ENCODE measurements at places on chromosomes 5 and 9.

- no peak for DNase-seq
Observed at GRCh38 chr5:143760131-143760505, 51.8 kb upstream of the HMHB1 start.

DNA sequence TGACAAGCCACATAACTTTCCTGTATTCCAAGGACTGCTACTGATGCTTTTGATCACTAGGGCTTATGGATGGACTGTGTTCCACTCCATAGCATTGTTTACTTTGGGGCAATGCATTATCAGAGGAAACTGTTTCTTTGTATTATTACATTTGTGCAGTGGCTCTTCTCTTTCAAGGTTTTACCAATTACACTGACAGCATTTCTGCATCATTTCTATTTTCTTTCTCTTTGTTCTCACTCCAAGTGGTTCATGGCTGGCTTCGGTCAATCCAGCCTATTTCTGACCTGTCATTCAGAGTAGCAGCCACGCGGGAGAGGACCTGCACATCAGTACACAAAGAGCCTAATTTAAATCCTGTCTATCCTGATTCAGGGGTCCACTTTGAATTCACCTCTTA is 711.0 kb downstream of the TLE4 start:
- DNase-seq, result no peak

DNA sequence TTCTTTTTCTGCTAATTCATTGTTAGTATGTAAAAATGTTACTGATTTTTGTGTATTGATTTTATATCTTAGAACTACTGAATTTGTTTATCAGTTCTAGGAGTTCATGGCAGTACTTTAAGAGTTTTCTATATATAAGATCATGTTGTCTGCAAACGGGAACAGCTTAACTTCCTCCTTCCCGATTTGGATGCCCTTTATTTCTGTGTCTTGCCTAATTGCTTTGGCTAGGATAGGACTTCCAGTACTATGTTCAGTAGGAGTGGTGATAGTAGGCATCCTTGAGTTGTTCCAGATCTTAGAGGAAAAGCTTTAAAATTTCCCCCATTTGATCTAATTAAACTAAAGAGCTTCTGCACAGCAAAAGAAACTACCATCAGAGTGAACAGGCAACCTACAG is 20.1 kb downstream of the RCL1 start:
- DNase-seq, result no peak

GRCh38 chr9:133683586-133684120 is 47.5 kb downstream of the DBH start:
- peak; percentile 61 for DNase-seq

DNA sequence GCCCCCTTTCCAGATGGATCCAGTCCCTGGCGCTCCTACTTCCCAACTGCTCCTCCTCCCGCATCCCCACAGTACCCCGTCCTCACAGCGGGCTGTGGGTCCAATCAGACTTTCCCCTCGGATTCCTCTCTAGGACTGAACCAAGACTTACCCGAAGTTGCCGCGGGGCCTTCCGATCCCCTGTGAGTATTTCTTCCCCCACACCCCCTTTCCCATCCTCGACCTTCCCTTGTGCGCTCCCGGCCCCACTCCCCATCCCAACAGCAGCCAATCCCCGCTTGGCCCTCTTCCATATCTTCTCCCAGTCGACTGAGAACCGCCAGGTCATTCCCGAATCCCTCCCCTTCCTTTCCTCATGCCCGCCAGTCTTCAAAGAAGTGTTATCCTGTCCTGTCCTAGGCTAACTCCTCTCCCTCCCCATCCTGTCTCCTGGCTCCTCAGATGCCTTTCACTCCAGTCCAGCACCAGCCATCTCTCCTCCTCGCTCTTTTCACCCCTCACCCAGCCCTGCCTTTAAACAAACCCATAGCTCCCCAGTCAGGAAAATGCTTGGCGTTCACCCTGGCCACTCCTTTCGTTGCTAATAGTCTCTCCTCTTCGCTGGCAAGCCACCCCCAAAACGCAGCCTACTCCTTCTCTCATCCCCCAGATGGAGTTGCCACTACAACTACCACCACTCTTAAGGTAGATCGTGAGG is 646 bp downstream of the SWI5 start:
- DNase-seq, result peak; percentile 56

DNA sequence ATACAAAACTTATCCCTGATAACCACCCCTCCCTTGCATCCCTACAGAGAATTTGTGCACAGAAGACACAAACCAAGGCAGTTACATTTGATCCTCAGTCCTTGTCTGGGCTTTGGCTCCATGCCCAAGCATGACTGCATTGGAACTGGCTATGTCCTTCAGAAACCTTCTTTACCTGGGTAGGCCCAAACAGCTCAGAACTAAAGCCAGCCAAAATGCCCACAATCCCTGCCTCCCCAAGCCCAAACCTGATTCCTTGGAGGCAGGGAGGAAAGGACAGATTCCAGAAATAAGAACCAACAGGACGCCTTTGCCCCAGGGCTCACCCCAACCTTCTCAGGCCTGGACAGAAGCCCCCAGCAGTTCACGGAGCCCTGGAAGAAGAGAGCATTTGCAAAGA is 8.2 kb downstream of the IL17B start:
- no peak for DNase-seq

DNA sequence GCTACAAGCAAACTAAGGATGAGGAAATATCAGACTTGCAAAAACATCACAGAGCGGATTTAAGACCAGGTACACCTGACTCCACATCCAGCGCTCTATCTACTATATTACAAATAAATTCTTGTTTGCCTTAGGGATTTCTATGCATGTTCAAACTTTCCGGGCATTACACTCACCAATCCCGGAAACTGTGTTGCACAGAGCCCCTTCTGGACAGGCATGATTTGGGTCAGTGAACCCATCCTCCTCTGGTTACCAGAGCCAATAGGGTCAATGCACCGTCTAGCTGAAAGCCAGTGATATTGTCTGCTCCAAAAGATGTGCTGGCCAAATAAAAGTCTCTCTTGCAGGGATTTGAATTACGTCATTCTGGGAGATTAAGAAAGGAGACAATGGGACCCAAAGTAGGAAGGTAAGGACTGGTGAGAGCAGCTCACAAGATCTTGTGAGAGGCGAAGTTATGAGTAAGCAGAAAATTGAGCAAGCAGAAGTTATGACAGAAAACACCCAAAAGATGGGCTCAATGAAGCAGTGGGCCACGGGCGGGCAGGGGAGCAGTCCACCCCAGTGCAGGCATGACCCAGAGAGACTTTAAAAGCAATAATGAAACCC is 155.8 kb upstream of the RAI14 start:
- peak; percentile 49 for DNase-seq

GRCh38 chr5:167029488-167029887 is 1262.0 kb upstream of the WWC1 start:
- DNase-seq, result peak; percentile 7

DNA sequence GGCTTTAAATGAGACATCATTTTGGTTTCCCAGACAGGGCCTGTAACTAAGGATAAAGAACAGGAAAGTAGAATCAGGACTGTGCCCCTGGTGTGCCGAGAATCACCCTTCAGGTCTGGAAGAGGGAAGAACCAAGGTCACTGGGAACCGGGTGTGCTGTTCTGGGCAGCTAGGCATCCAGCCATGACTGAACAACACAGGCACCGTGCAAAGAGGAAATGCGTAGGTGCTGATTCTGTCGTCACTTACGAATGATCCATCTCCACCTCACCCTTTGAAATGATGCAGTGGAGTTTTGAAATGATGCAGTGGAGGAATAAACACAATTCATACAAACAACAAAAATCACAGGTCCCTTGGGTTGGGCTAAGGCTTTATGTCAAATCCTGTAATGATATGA is 64.4 kb downstream of the MAP1B start:
- DNase-seq, result no peak

DNA sequence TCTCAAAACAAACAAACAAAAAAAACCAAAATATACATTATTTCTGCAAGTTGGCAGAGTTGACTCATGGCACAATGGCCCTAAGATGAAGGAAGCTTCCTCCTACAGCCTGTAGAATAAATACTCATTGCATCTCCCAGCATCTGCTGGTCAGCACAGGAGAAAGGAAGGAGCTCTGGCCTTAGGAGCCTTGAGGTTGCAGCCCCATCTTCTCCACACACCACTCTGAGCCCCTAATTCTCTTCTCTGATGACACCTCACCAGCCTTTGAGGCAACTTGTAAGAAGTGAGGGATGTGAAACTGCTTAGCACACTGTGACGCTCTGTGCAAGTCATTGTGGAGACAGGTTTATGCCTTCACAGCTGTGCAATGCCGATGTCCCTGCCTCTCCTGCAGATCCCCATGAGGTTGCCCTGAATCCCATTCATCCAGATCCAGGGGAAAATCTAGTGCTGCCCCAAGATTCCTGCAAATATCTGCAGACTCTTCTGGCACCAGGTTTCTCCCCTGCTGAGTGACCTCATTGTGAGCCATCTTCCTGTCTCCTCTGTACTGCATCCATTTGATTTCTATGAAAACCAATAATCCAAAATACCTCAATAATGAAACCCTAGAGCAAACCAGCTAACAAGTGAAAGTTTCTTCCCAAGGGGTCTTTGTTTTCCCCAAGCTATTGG is 65.3 kb upstream of the TGFBR1 start:
- DNase-seq, result no peak

DNA sequence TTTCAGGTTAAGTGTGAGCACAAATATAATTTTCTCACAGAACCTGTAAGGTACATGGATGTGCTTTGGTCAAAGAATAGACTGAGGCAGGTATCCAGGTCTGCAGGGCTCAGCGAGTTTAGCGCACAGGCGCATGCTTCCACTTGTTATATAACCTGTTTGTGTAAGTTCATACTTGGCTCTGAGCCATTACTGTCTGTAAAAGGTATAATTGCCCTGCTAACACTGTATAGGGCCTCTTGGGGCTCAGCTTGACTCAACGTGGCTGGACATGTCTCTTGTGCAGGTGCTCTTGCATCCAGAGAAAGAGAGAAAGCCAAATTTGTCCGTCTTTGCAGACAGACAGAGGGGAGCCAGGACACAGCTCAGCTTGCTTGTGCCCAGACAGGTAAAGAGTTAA is 759.6 kb downstream of the MTRR start:
- DNase-seq, result no peak

GRCh38 chr9:108565651-108566378 is 290.0 kb downstream of the ACTL7B start:
- peak; percentile 94 for DNase-seq

DNA sequence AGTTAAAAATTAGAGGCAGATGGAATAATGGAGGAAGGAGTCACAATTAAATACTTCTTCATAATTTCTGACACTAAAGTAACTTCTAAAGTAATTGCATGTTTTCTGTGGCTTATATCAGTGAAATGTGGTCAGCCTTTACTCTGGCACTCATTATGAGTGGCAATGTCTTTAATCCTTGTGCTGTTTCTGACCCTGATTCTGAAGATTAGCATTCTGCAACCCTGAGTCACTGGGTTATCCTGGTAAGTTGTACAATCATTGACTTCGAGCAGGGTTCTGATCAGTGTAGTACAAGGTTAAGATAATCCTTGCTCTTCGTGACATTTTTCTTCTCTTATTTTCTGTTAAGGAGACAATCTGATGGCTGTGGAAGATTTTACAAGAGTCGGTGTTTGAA is 379.4 kb upstream of the RORB start:
- DNase-seq, result no peak
